ENCODE measurements at places on chromosomes 4 and X. TPM values are rescaled to one million over a fixed set of nuclear protein-coding genes. Genes with fewer than 3 reads are reported as not detected.

Gene RASGEF1B
- 7.5 TPM for total RNA-seq

Gene RNF150
- 26.6 TPM for total RNA-seq

Gene BCLAF3
- 12.3 TPM for total RNA-seq

Gene DUX4
- not detected for total RNA-seq

Gene MND1
- 0.90 TPM for total RNA-seq

Gene SSX4
- total RNA-seq: not detected

Gene KLHL4
- total RNA-seq: 4.0 TPM

Gene OTUD6A
- total RNA-seq: not detected

Gene HADH
- total RNA-seq: 52.6 TPM

Gene GPR143
- total RNA-seq: not detected

Gene C4orf36
- 0.93 TPM for total RNA-seq

DNA sequence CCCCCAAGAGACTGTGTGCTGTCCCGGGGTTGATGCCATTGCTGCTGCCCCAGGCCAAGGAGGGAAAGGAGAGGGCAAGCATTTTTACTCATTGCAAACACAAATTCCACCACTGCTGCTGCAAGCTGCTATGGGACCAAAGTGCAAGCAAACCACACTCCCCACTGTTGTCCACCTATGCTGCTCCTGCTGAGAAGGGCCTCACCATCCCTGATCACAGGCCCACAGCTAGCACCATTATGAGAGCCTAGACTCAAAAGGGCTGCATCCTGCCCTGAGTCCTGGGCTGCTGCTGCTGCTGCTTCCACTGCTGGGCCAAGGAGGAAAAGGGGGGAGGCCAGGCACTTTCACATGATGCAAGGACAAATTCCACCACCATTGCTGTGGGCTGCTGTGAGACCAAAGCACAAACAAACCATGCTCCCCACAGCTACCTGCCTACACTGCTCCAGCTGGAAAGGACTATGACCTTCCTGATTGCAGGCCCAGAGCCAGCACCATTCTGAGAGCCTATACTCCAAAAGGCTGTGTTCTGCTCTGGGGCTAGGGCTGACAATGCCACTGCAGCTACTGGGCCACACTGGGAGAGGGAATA is 218.2 kb upstream of the ZCCHC13 start:
- no peak for DNase-seq

DNA sequence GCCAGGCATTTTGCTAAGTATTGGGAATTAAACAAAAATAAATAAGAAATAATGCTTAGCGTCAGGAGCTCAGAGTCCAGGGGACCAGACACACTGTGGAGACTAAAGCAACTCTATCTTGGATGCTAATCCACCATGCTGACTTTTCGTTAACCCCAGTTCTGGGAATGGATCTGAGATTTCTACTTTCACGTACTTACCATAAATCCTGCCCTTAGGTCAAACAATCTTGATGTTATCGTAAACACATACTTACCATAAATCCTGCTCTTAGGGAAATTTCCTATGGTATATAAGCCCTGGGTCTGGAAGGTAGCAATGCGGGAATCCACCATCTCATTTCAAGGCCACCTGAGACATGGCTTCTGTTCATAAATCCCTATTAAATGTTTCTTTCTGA is 204.5 kb upstream of the IGFBP7 start:
- DNase-seq: no peak

GRCh38 chr4:183801457-183802165 is 103.5 kb upstream of the STOX2 start:
- no peak for DNase-seq

DNA sequence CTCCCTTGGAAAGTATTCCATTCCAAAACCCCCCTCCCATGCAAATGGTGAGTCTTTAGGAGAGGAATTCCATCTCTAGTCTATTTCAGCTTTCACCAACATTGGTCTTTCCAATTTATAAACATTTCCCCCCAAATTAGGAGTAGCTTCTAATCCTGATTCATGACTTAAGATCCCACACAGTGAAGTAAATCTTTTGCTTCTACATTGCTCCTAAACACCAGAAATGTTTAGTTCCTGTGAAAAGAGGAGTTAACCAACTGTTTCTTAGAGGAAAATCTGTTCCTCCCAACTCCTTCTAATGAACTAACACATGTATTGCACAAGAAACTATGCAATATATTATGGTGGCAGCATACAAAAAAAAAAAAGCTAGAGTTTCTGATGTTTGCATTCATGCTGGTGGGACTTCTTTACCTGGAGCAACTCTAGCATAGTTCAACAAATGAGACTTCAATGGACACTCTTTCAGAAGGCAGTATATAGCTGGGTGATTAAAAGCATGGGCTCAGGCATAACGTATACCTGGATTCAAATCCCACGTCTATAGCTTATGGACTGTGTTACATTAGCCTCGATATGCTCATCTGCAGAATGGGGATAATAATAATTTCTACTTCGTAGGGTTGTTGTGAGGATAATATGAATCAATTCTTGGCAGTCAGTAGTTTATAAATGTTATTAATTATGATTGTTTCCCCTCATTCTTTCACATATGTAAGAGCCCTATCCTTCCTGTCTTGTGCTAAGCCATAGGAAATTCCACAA is 131.6 kb upstream of the TMEM164 start:
- DNase-seq: no peak

- no peak for DNase-seq
Measured at GRCh38 chr4:92104506-92104905, 199.3 kb upstream of the GRID2 start.

DNA sequence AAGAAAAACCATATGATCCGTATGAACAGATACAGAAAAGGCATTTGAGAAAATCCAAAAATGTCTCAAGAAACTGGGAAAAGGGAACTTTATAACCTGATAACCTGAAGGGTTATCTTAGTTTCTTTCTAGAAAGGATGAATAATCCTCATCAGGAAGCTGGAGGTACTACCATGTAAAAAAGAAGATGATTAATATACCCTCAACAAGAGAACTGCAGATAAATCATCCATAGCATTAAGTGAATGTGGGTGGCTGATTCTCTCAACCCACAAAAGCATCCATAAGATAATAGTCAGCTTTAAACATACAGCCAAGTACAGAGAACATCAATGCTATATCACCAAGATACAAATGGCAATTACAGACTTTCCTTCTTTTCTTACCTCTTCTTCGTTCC is 26.4 kb downstream of the ANAPC10 start:
- DNase-seq: no peak

DNA sequence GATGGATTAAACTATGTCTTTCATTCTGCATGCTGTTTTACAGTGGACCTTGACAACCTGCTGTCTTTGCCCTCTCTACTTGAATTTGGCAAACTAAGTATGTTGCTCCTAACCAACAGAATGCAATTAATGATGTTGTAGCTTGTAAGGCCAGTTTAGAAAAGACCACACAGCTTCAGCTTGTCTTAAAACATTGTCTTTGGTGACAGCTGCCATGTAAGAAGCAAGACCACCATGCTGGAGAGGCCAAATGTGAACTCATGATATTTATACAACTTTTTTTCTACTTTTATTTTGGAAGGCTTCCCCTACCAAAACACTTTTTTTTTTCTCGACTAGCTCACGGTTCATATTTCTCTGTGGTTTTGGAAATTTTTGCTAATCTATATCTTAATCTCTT is 278.0 kb upstream of the GNPDA2 start:
- DNase-seq: no peak

DNA sequence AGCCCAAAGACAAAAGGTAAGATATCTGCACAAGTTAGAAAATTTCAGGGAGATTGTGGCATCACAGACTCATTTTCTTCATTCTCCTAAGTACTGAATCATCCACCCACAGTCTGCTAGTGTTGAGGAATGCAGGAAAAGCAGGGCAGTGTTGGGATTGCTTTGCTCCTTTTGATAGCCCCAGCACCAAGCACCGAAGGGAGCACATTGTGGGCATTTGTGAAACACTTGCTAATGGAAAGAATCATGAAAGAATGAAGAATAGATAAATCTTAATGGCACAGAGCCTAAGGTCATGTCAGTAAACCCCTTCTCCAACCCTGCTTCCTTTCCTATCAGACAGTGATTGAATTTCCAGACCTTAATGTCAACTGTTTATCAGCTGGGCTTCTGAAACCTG is 103.1 kb upstream of the GPRIN3 start:
- no peak for DNase-seq

GRCh38 chr4:3525532-3526430 is 6.4 kb downstream of the LRPAP1 start:
- peak; percentile 66 for DNase-seq

DNA sequence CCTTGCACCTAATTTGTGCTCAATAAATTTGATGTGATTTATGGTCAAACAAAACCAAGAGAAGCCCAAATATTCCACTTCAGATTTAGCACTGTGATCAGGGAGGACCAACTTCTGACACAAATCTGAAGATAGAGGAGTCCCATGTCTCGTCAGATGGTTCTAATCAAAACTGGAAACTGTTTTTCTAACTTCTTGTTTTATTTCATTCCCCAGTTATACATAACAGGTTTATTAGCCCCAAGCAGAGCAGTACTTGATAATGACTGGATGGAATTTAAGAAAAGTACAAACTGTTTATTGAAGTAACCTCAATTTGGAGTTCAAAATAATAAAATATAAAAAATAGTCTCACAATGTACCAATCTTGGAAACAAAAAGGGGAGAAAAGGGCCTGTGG is 310.3 kb downstream of the LDB2 start:
- no peak for DNase-seq

- DNase-seq: no peak
Measured at GRCh38 chr4:57059890-57060716, 50.1 kb downstream of the IGFBP7 start.

- DNase-seq: no peak
Measured at GRCh38 chr4:88747351-88747750, 49.7 kb upstream of the NAP1L5 start.

- no peak for DNase-seq
Measured at GRCh38 chrX:12770440-12770839, 20.8 kb upstream of the PRPS2 start.

GRCh38 chr4:142463206-142463605 is 382.9 kb downstream of the INPP4B start:
- DNase-seq: no peak

- no peak for DNase-seq
Measured at GRCh38 chr4:32858971-32859370, 2138.8 kb downstream of the PCDH7 start.

GRCh38 chrX:2313864-2314640 is 186.7 kb downstream of the DHRSX start:
- no peak for DNase-seq

- DNase-seq: no peak
Measured at GRCh38 chr4:124104628-124105027, 607.9 kb downstream of the ANKRD50 start.

DNA sequence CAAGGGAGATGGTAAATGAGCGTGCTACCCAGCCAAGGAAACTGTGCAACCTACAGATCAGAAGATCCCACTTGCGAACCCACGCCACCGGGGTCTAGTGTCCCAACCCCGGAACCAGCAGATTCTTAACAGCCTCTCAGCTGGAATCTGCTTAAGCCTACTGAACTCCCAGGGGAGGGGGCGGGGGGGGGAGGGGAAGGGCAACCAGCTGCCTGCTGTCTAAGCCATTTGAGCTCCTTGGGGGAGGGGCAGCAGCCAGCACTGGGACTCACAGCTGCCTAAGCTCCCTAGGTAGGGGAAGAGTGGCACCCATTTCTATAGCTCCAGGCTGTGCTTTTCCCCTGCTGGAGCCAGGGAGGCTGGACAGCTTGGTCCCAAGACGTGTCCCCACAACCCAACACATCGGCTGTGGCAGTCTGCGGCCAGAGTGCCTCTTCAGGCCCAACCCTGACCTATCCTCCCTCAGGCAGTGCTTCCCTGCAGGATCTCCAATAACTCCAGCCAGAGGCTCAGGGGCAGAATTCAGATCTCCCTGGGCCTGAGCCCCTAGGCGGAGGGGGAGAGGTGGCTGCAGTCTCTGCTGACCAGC is 289.2 kb downstream of the LDB2 start:
- no peak for DNase-seq

DNA sequence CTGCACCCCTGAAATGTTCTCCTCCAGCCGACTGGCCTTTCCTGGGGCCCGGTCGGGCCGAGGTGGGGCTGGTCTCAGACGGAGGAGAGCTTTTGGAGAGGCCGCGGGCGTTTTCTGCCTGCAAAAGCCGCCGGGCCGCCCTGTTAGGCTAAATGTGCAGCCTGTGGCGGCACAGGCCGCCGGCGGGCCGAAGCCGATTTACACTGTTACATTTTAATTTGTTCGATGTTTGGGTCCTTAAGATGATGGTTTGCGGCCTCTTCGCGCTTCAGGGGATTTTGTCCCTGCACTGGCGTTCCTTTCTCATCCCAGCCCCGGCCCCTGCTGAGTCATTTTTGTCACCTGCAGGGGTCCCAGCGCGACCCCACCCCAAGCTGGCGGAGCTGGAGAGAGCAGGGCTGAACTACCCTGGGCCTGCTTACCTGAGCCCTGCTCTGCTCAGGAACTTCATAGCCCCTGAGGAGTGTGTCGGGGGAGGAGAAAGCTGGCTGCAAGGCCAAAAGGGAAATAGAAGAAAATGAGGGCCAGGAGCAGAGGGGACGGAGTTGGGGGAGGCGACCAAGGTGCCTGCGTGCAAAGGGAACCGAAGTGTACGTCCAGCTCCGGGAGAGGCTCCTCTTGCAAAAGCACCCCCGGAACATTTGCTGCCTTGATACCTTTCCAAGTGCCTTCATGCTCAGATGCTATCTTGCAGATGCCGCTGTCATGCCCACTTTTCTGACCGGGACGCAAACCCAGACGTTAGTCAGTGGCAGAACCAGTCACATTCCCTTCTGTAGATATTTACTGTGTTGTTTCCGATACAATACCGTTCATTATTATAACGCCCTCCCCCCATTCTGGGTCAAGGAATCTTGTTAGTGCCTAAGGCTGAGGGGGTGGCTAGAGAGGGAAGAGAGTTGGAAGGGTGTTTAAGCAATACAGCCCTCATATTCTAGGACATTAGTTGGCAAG is 977 bp upstream of the RBBP7 start:
- peak; percentile 86 for DNase-seq

Data from posterior vena cava (tissue), 2 donors.